ENCODE measurements at places on chromosomes 11 and 22.

DNA sequence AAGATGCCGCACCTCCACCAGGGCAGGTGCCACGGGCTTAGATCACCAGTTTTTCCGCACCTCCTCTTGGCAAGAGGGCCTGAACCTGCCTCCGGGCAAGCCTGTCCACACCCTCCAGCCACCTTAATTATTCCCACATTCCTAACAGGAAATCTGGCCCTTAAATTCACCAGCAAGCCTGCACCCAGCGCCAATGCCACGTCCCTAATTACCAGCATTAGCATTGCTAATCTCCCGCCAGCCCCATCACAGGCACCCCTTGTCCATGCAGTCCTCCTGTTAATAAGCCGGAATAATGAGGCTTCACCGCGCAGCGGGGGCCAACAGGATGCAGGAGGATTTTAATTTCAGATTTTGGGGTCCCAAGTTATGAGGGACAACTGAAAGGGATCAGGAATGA, 69.7 kb downstream of the PHF21B start:
- DNase-seq: no peak

DNA sequence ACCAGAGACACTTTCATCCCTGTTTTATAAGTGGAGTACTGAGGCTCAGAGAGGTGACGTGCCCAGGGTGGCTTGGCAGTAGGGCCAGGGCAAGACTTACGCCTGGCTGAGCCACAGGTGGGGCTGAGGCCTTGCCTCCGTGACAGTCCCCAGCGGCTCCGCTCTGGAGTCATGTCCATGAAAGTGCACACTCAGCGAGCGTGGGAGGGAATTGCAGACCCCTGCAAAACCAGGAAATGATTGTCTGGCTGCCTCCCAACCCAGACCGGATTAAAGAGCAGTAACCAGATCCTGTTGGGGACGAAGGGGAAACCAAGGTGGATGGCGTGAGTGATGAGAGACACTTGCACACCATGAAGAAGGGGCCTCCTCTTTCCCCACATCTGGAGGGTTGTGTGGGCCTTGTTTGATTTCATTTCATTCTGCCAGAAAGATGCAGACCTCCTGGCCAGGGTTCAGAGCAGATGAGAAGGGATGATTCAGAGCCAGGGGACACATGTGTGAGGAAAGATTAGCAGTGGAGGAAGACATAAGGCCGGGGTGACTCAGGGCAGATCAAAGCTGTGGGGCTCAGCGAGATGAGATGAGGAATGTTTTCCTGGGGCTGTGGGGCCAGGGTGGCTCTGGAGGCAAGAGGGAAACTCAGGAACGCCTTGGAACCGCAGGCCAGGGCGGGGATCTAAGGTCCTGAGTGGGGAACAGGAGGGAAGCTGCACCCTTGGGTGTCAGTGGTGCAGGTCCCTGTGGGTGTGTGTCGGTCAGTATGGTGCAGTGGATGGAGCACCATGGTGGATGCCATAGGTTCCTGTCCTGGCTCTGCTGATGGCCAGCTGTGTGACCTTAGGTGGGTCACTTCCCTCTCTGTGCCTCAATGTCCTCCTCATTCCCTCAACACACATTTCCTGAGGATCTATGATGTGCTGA, 29.9 kb upstream of the LRRC32 start:
- peak; percentile 47 for DNase-seq

DNA sequence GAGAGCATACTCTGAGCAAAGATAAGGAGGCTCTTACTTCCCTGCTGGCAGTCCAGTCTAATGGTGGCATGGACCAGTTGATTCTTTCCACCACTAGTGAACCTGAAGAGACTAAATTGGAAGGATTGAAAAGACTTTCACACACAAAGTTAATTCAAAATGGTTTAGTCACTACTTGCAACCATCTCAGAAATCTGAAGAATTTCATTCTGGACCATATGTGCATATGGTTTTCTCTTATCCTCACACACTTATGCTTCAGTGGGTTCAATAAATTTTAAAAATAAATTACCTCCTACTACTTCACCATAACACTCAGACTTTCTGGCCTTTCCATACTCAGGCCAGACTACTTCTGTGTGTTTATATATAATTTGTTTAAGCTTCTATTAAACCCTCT, 44.7 kb downstream of the CADM1 start:
- no peak for DNase-seq

- DNase-seq: no peak
These were observed 1.2 kb downstream of the TRABD start for GRCh38 chr22:50186761-50187523.

DNA sequence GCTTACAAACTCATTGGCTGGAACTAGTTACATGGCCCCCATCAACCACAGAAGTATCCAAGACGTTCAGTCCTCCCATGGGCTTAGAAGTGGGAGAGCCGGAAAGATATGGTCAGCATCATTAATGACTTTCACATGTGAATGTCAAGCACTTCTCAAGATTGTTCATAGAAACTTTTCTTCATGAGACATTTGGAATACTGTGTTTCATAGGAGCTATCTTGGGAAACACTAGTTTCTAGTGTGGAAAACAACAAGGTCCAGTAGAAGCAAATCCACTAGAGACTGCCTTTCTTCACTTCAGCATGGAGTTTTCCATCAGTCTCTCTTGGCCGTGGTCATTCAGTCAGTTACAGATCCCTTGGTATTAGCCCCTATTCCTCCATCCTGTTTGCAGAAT, 160.9 kb downstream of the C11orf91 start:
- DNase-seq: no peak

DNA sequence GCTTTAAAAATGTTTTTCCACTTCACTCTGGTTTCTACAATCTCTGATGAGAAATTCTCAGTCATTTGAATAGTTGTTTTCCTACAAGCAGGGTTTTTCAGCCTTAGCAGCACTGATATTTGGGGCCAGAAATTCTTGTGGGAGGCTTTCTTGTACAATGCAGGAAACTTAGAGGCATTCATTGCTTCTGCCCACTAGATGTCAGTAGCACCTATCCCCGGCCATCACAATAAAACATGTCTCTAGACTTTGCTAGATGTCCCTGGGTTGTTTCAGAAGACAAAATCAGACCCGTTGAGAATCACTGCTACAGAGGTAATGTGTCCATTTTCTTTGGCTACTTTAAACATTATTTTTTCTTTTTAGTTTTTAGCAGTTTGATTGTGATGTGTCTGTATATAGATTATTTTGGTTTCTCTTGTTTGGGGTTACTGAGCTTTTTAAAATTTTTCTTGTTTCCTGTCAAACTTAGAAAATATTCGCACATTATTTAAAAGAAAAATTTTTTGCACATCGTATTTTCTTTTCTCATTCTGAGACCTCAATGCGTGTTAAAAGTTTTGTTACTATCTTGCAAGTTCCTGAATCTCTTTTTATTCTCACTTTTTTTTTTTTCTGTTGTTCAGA, 60.8 kb upstream of the CCDC179 start:
- DNase-seq: peak; percentile 55

- no peak for DNase-seq
These were observed 2.8 kb downstream of the TNNI2 start for GRCh38 chr11:1841511-1842148.

GRCh38 chr11:93783765-93784144, 327 bp upstream of the MED17 start:
- peak; percentile 10 for DNase-seq

GRCh38 chr11:3614742-3615171, 27.0 kb downstream of the ART5 start:
- DNase-seq: peak; percentile 47

GRCh38 chr11:6824136-6824823, 21.2 kb upstream of the OR10A5 start:
- peak; percentile 16 for DNase-seq

DNA sequence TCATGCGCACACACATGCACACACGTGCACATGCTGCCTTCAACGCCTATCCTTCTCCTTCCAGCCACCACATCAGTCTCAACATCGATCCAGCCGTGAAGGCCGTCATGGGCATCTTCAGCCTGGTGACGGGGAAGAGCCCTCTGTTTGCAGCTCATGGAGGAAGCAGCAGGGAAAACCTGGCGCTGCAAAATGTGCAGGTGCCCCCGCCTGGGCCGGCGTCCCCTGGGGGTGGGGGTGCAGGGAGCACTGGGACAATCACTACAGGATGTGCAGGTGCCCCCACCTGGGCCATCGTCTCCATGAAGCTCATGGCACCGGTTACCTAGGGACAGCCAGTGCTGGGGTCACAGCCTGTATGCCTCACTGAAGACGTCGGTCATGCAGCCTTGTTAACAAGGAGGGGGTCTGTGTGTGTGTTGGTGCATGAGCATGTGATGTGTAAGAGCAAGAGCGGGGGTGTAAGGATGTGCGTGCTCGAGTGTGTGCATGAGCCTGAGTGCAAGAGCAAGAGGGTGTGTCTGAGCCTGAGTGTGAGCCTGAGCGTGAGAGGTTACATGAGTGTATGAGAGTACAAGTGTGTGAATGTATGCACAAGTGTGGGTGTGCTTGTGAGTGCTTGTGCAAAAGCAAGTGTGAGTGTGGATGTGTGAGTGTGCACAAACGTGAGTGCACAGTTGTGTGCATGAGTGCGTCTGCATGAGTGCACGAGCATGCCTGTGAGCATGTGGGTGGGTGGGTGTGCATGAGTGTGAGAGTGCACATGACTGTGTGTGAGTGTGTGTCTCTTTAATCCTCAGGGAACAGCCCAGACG, 31.5 kb downstream of the NADSYN1 start:
- DNase-seq: no peak

DNA sequence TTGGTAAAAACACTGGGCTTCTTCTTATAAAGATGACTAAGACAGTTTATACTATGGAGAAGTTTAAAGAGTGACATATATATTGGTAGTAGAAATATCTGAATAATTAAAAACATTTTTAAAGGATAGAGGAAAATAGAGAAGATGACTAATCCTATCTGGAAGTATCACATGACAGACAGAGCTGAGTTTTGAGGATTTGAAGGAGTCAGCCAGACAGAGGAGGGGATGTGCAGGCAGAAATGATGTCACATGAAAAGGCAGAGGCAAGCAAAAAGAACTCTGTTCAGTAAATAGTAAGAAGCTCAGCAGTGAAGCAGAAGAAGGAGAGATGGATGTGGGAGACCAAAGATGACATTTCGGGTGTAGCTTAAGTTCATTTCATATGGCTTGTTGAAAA, 1.6 kb downstream of the OR10A2 start:
- DNase-seq: peak; percentile 23

GRCh38 chr22:36101756-36102155, 58.8 kb downstream of the APOL3 start:
- DNase-seq: no peak

DNA sequence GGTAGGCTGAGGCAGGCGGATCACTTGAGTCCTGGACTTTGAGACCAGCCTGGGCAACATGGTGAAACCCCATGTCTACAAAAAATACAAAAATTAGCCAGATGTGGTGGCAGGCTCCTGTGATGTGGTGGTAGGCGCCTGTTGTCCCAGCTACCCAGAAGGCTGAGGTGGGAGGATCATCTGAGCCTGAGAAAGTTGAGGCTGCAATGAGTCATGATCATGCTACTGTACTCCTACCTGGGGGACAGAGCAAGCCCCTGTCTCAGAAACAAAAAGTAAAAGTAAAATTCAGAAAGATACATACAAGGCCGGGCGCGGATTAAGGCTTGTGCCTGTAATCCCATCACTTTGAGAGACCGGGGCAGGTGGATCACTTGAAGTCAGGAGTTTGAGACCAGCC, 6.3 kb downstream of the LDHAL6A start:
- no peak for DNase-seq

GRCh38 chr11:130806746-130807145, 109.5 kb downstream of the SNX19 start:
- DNase-seq: no peak

DNA sequence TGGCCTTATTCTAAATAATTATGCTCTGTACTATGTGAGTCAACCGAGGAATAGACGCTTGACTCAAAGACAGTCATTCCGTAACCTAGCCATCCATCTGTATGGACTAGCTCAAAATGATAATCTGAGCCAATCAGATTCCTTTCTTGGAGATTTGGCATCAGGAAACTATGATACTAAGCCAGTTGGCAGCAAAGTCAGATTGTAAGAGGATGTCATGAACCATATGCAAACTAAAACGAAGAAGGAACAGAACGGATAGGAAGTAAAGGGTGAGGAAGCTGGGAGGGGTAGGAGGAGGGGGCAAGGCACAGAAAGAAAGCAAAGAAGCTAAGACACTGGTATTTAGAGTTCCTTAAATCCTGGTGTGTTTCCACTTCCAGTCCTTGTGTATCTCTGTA, 10.7 kb upstream of the SESN3 start:
- DNase-seq: peak; percentile 29

GRCh38 chr22:29263791-29264276, 3.9 kb downstream of the RHBDD3 start:
- no peak for DNase-seq

GRCh38 chr11:123494195-123495050, 64.4 kb downstream of the GRAMD1B start:
- peak; percentile 62 for DNase-seq

GRCh38 chr11:122796128-122796717, 42.1 kb upstream of the CRTAM start:
- peak; percentile 50 for DNase-seq

- no peak for DNase-seq
These were observed 29.4 kb upstream of the SMIM38 start for GRCh38 chr11:69126286-69126685.

GRCh38 chr11:108571001-108571400, 22.6 kb downstream of the EXPH5 start:
- peak; percentile 58 for DNase-seq

GRCh38 chr22:46721501-46722085, 16.5 kb downstream of the CERK start:
- peak; percentile 43 for DNase-seq

- peak; percentile 87 for DNase-seq
These were observed 1.9 kb downstream of the POLD4 start for GRCh38 chr11:67351275-67352005.

- no peak for DNase-seq
These were observed 384.1 kb downstream of the CTTN start for GRCh38 chr11:70782401-70782913.

GRCh38 chr11:72840780-72841179, 26.6 kb downstream of the ATG16L2 start:
- DNase-seq: peak; percentile 71

DNA sequence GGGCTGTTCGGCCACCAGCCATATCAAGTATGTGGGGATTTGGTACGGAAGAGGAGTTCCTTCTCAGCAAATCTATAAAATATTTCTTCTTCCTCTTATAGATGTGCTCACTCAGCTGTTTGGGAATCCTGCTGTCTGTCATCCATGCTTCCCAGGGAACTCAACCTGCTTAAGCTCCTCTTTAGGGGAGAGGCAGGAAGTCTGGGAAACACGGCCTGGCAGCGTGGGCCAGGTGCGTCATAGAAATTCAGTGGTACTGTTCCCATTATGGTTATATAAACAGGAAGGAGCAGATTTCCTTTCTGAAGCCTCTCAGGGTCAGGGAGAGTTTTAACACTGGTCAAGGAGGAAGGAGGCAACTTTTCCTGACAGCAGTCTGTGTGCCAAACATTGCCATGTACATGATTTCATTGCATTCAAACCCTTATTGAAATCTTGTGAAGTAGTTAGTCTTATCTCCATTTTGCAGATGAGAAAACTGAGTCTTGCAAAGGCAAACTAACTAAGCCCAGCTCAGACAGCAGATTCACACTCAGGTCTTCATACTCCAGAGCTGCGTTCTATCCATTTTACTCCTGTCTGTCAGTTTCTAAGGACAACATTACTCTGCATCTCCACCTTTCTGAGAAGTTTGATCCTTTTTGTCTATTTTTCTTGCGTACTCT, 35.4 kb upstream of the AMOTL1 start:
- peak; percentile 87 for DNase-seq

GRCh38 chr11:34284811-34285481, 72.9 kb downstream of the ABTB2 start:
- no peak for DNase-seq

All from bronchial epithelial cell (primary cell).